Aorta (tissue), 5 donors: ENCODE measurements at places on chromosomes 7 and 10. TPM values are rescaled to one million over a fixed set of nuclear protein-coding genes. Genes with fewer than 3 reads are reported as not detected.
A peak's percentile ranks its signal among the peaks of the same experiment; 100 is the strongest.

DNA sequence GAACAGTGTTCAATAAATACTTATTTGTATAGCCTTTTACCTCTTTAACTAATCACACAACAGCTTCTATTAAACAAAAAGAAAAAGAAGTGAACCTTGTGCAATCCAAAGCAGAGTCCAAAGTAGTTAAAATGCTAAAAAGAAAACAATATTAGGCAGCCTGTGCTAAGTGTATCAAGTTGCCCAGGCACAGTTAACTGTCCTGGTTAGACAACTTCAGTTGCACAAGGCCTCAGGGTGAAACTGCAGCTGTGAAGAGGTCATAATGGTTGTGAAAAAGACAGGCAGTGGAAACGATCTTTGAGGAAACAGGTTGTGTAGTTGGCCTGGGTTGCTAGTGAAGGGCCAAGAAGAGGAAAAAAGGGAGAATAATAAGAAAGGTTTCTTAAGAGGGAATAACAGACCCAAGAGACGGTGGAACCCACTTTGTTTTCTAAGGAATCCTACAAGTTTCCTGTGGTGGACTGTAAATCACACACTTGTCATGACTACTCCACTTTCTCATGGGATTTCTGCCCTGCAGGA lies 6.0 kb upstream of the CROT start:
- no peaks in the 10 kb centered on the region for H3K27me3 ChIP-seq
- no peak for DNase-seq
- peaks cover 1% of the 10 kb centered on the region for H3K4me1 ChIP-seq
- H3K4me3 ChIP-seq, result no peak overlapping the region
- peaks cover 2% of the 10 kb centered on the region for H3K36me3 ChIP-seq

- H3K27ac ChIP-seq, result no peak overlapping the region
- no peak overlapping the region for H3K4me3 ChIP-seq
- DNase-seq, result no peak
- H3K36me3 ChIP-seq, result no peaks in the 10 kb centered on the region
- H3K4me1 ChIP-seq, result no peaks in the 10 kb centered on the region
- H3K27me3 ChIP-seq, result no peaks in the 10 kb centered on the region
Measured at GRCh38 chr10:47175181-47176123, 124.5 kb upstream of the GDF10 start.

DNA sequence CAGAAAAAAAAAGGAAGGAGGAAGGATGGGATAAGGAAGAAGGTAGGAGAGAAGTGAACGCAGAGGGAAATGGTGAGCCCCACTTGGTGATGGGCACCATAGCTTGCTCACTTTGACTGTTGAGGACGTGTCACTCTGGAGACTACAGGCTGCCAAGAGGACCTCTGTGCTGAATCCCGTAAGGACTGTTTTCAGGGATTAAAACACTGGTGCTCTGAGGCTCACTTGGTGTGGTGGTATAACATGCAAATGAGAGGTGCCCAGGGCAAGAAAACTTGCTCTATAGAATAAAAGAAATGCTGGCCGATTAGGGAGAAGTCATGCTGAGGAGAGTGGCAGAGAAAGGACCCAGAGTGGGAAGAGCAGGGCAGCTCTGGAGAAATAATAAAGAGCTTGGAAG lies 5.3 kb upstream of the IL2RA start:
- H3K4me1 ChIP-seq, result no peaks in the 10 kb centered on the region
- no peaks in the 10 kb centered on the region for H3K27me3 ChIP-seq
- H3K4me3 ChIP-seq, result no peak overlapping the region
- H3K27ac ChIP-seq, result no peak overlapping the region
- no peak for DNase-seq
- no peaks in the 10 kb centered on the region for H3K36me3 ChIP-seq

SH2B2 gene
- total RNA-seq, result 5.5 TPM

DNA sequence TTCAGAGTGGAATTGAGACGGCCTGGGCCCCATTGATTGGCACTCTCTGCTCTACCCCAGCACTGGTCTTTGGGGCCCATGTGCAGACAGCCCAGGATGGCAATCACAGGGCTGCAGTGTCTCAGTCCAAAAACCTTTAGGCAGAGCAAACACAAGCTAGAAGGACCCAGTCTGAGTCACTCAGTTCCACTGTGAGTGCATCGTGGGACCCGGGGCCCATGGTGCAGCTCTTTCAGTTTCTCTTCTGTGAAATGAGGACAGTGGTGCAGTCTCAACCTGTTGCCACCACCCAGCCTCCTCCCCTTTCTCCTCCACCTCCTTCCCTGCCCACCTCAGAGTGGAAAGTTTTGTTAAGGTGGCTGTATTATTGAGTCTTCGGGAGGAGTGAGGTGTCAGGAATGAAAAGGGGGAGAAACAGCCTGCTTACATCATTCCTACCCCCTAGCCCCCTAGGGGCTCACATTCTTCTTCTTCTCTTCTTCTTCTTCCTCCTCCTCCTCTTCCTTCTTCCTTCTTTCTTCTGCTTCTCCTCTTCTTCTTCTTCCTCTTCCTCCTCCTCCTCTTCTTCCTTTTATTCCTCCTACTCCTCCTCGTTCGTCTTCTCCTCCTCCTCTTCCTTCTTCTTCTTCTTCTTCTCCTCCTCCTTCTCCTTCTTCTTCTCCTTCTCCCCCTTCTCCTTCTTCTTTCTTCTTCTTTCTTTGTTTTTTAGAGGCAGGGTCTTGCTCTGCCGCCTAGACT lies 19.5 kb upstream of the CARD11 start:
- H3K36me3 ChIP-seq, result no peaks in the 10 kb centered on the region
- H3K4me3 ChIP-seq, result no peak overlapping the region
- peak; percentile 38 for DNase-seq
- H3K27me3 ChIP-seq, result no peaks in the 10 kb centered on the region

DNA sequence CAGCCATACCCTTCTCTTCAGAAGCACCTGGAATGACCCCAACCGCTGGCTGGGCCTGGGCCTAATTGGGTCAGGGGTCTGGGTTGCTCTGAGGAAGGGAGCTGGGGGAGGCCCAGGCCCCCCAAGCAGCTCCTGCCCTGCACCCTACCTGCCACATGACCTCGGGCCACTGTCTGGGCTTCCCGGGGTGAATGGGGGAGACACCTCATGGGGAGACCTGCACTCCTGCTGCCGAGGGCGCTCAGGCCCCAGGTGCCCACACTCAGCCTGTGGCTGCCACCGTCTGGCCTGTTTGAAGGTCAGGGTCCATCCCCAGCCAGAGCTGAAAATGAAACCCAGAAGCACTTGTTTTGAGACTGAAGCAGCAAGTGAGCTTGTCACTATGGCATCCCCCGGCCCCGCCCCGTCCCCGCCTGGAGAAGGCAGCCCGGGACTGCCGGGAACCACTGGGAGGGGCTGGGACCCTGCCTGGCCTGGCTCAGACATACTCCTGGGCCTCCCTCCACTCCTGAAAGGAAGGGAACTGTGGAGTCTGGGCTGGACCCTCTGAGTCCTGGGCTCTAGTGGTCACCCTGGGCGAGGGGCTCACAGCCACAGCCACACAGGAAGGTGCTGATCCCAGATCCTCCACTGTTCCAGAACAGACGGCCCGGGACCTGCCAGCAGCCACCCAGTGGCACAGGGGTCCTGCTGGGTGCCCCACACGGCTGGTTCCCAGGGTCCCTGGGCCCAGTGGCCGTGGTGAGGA lies 7.4 kb upstream of the MICALL2 start:
- no peaks in the 10 kb centered on the region for H3K27me3 ChIP-seq
- H3K4me1 ChIP-seq, result no peaks in the 10 kb centered on the region
- DNase-seq, result peak; percentile 96
- H3K27ac ChIP-seq, result no peak overlapping the region
- H3K4me3 ChIP-seq, result no peak overlapping the region

- H3K4me1 ChIP-seq, result no peaks in the 10 kb centered on the region
- H3K4me3 ChIP-seq, result no peak overlapping the region
- no peaks in the 10 kb centered on the region for H3K27me3 ChIP-seq
- DNase-seq, result no peak
Measured at GRCh38 chr7:137390076-137390475, 46.5 kb upstream of the PTN start.

DNA sequence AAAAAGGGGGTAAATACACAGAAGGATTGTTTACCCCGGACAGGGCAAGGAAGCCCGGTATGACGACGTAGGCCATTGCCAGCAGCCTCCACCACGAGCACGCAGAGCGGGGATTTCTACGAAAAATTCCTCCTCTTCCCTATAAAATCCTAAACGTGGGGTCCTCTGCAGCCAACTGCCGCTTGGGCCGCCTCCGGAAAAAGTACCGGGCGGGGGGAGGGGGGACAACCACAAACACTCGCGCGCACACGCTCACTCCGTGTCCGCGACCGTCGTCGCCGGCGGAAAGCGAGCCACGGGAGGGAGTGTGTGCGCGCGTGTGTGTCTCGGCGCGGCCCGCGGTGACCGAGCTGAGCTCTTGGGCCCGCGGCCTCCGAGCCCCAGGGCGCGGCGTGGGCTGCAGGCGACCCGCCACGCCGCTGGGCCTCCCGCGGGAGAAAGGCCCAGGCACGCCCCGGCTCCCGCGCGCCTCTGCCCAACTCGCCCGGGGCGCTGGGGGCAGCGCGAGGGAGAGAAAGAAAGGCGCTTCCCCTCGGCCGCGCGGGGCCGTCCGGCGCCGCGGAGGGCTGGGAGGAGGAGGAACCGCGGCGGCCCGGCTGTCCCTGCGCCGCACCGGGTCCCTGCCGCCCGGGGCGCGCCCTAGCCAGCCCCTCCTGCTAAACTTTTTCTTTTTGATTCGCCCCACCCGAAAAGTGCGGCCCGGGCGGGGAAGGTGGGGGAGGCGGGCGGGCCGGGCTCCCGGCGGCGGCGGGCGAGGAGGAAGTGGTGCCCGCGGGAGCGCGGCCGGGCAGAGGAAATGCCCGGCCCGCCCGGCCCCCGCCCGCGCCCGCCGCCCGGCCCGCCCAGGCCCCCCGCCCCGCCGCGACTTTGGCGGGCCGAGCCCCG lies 1.5 kb downstream of the CTBP2 start:
- no peaks in the 10 kb centered on the region for H3K27me3 ChIP-seq
- peaks cover 14% of the 10 kb centered on the region for H3K4me1 ChIP-seq
- no peaks in the 10 kb centered on the region for H3K36me3 ChIP-seq
- DNase-seq, result peak; percentile 67
- H3K4me3 ChIP-seq, result peak overlapping the region; percentile 83
- peak overlapping the region; percentile 99 for H3K27ac ChIP-seq

DNA sequence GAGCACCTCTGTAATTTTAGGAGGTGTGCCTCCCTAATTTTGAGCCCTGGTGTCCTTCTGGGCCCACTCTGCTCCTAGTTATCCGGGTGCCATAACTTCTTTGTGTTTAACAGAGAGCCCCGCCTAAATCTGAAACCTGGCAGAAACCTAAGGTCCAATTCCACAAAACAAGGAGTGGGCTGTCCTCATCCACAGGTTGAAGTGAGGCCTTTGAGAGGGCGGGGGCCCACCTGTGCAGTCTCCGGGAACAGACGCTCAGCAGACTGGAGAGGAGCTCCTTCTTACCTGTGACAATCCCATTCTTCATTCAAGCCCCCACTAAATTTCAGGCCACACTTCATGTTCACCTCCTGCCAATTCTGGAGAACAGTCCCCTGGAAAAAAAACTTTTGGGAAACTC lies 10.9 kb downstream of the TMEM72 start:
- no peaks in the 10 kb centered on the region for H3K36me3 ChIP-seq
- no peak overlapping the region for H3K27ac ChIP-seq
- DNase-seq, result no peak
- H3K4me1 ChIP-seq, result no peaks in the 10 kb centered on the region
- no peaks in the 10 kb centered on the region for H3K27me3 ChIP-seq
- H3K4me3 ChIP-seq, result no peak overlapping the region
